Stimulated activated CD4-positive, alpha-beta T cell treated with anti-CD3 and anti-CD28 coated beads, Interleukin-15, amount 100 ng/mL, for 24 hours (primary cell): ENCODE measurements at places on chromosomes 5 and 9.

- DNase-seq: no peak
Measured at GRCh38 chr5:61597684-61598083, 265.6 kb downstream of the ZSWIM6 start.

- no peak for DNase-seq
Measured at GRCh38 chr5:139065306-139065705, 132.9 kb downstream of the SIL1 start.

- no peak for DNase-seq
Measured at GRCh38 chr5:140951636-140952035, 14.6 kb upstream of the PCDHAC2 start.

DNA sequence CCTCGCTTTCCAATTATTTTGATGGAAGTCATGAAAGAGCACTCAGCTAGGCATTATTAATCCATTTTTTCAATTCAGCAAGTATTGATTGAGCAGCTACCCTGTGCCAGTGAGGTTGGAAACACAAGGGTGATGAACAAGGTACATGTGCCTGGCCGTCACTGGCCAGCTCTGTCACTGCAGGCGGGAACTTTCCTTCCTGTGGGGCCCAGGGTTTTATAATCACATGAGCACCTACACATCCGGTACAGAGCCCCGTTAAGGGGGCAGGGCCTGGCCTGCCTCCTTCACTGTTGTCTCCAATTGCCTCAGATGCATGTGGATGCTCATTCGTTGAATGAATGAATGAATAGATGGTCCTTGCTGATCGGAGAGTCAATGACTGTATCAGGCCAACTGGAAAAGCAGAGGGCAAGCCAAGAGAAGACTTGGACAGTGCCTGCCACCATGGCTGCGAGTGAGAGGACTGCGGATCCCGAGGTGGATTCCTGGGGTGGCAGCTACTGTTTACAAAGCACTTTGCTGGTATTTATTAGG, 55.9 kb upstream of the KCNMB1 start:
- DNase-seq: no peak

DNA sequence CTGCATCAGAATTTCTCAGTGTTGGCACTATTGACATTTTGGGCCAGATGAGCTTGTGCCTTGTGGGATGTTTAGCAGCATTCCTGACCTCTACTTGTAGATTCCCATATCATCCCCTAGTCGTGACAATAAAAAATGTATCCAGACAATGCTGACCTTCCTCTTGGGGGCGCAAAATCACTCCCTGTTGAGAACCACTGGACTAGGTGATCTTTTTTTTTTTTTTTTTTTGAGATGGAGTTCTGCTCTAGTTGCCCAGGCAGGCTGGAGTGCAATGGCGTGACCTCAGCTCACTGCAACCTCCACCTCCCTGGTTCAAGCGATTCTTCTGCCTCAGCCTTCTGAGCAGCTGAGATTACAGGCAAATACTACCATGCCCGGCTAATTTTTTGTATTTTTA, 22.6 kb downstream of the STXBP1 start:
- DNase-seq: no peak
